ENCODE measurements at places on chromosomes 7 and 10.

GRCh38 chr10:61733358-61733940 lies 70.7 kb downstream of the CABCOCO1 start:
- DNase-seq, result no peak

- DNase-seq, result no peak
Observed at GRCh38 chr7:100370303-100370702, 3.0 kb upstream of the PILRA start.

DNA sequence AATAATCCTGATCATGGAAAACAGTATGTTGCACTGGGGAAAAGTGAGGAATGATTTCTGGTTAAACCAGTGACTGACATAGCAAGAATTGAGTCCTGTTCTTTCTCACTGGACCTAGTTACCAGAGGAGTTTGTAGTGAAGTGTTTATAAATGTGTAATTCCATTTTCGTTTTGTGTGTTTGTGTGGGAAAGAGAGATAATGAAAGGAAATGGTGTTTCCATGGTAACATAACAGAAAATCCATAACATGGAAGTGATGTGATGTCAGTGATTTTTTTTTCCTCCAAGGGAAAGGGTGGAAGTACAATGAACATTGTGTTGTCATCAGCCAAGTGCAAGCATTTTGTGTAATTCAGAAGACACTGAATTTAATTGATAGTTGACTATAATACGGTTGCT lies 283.9 kb downstream of the PLXDC2 start:
- no peak for DNase-seq

GRCh38 chr10:72309290-72310240 lies 35.8 kb downstream of the DDIT4 start:
- DNase-seq, result peak; percentile 42

GRCh38 chr10:35501923-35502322 lies 103.2 kb upstream of the GJD4 start:
- DNase-seq, result no peak

GRCh38 chr7:114943953-114944744 lies 22.3 kb downstream of the MDFIC start:
- DNase-seq, result no peak

All from MG63 (cell line).